ENCODE measurements at places on chromosomes 3 and 15.

DNA sequence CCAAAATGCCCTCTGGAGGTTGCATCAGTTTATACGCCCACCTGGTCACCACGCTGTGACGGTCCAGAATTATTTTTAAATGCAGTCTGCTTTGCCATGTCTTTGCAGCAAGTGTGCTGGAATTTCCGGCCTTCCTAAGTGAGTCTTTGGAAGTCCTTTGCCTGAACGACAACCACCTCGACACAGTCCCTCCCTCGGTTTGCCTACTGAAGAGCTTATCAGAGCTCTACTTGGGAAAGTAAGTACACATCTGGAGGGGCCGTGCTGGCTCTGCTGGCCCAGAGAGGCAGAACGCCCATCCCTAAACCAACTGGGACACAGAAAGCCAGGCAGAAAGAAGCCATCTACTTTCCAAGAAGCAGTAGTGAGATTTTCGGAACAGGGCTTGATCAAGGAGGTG, 101.8 kb downstream of the LRRK1 start:
- DNase-seq, result no peak

DNA sequence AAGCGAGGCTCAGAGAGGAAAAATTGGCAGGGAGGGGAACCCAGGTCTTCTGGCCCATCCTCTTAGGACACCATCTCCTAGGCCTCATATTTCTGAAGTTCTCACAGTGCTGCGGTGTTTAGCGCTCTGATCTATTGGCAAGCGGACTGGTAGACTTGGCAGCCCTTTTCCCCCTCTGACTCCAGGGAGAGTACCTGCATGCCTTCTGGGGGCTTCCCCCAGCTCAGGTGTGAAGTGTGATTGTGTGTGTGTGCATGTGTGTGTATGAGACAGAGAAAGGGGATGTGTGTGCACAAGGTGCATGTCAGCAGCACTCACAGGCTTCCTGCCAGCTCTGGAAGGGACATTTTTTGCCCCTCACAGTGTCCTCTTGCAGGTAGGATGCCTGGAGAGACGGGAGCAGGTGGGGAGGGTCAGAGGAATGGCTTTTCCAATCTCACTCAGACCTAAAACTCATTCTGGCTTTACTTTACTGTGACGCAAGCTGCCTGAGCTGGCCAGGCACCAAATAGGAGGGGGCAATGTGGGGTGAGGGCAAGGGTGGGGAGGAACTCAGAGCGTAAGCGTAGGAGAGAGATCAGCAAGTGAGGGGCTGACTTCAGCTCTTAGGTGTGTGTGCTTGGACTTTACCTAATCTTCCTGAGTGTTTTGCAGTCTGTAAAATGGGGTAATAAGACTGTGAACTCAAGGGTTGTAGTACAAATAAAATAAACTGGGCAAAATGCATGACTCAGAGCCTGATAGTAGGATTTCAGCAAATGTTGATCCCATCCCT, 4.0 kb upstream of the IL17RE start:
- DNase-seq, result no peak

GRCh38 chr3:109210501-109210900, 74.0 kb downstream of the C3orf85 start:
- DNase-seq, result no peak

DNA sequence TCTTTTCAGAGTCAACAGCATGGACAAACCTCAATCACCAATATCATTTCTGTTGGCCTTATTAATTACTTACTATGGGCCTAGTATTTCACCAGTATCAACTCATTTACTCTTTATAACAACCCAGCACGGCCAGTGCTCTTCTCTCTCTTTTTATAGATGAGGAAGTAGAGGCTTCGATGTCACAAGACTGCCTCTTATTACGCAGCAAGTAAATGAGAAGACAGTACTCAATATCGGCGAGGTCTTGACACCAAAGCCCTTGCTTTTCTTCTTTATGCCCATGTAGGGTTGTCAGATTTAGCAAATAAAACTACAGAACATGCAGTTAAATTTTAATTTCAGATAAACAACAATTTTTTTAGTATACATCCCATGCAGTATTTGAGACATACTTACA, 99.0 kb upstream of the KCNMB2 start:
- DNase-seq, result no peak

DNA sequence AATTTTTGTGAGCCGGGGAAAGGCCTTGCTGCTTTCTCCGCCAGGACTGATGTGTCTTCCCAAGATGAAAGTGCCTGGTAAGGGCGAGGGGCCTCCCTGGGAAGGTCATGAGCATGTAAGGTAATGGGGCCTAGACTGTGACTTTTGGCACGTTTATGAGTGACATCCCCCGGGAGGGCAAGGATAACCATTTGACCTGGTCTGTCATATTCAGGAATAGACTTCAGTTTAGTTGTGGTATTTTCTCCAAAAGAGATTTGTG, 631 bp upstream of the CNBP start:
- DNase-seq, result peak; percentile 46

- DNase-seq, result peak; percentile 45
Measured at GRCh38 chr15:88636050-88636449, 2.8 kb upstream of the ISG20 start.

- no peak for DNase-seq
Measured at GRCh38 chr3:33115024-33115768, 1.4 kb downstream of the CRTAP start.

DNA sequence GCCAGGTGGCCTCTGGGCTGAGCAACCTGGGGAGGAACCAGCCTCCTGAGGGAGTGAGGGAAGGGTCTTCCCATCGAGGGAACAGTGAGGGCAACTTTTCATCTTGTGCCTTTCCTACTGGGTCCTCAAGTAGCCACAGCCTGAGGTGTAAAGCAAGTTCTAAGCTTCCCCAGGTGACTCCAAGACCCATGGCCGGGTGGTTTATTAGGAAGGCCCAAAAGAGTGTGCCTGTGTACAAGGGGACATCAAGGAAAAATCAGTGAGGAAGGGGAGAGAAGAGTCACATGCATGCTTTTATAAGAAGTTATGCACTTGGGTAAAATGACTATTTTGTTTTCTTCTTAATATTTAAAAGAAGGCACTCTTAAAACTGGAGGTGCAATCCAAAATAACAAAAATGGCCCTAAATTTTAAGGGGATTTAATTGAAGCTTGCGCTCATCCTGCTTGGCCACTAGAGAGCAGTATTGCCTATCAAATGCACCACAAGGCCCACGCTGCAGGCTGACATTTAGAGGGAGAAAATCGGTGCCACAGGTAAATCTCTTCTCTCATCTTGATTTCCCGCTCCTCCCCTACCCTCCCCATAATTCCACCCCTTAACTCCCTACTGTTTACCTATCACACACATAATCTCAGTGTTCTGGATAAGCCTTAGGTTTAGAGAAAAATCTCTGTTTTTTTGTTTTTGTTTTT, 6.7 kb downstream of the NANOGP8 start:
- peak; percentile 63 for DNase-seq

GRCh38 chr3:177973241-177973840, 562.9 kb upstream of the KCNMB2 start:
- DNase-seq, result no peak

- no peak for DNase-seq
Measured at GRCh38 chr3:62601238-62602070, 228.1 kb upstream of the FEZF2 start.

- no peak for DNase-seq
Measured at GRCh38 chr15:49290191-49290590, 120.1 kb downstream of the GALK2 start.

- DNase-seq, result peak; percentile 59
Measured at GRCh38 chr15:78195735-78196201, 38.6 kb downstream of the ACSBG1 start.

DNA sequence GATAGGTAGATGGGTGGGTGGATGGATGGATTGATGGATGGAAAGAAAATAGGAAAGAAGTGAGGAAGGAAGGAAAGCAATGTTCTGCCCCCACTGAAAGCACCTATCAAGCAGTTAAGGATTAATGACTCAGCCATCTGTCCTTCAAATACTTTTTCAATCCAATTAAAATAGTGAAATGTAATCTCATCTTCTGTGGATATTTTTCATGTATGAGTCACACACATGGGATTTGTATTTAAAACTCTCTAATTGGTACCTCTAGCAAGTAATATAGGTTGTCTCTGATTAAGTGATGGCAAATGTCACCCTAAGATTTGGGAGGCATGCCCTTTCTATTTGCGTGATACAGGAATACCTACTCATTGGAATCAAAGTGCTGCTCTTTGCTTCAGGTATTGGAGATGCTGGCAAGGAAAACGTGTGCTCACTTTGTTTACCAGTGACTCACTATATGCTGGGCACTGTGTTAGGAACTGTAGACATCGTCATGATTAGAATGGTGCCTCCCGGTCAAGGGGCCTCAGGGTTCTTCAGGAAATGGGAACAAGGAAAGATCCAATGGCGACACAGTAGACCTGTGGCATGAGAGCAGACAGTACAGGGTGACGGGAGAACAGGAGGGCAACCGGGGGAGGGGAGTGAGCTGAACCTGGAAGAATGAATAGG, 230.1 kb downstream of the CLSTN2 start:
- no peak for DNase-seq

Data from activated CD4-positive, alpha-beta T cell treated with anti-CD3 and anti-CD28 coated beads, Interleukin-10, Interleukin-2, amounts not matched to agents 100 ng/mL and 50 ng/mL, durations not matched to agents 16 hours and 8 hours (primary cell).